ENCODE measurements at places on chromosomes 7 and 10.

DNA sequence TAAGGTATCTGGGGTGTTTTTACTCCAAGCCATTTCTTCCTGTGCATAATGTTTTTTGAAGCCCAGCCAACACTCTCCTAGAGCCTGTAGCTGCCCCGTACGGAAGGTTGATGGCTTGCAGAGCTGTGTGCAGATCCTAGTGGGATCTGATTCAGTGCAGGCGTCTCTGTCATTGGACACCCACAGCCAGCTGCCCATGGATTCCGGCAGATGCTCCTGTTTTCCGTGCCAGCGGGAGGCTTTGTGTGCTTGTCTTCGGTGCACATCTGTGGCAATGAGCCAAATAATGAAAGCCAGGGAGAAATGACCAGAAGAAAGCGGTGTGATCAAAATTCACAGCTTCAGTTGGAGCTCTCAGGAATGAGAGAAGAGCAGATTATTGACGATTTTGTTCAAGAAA, 426.4 kb downstream of the TYW1 start:
- DNase-seq, result no peak

DNA sequence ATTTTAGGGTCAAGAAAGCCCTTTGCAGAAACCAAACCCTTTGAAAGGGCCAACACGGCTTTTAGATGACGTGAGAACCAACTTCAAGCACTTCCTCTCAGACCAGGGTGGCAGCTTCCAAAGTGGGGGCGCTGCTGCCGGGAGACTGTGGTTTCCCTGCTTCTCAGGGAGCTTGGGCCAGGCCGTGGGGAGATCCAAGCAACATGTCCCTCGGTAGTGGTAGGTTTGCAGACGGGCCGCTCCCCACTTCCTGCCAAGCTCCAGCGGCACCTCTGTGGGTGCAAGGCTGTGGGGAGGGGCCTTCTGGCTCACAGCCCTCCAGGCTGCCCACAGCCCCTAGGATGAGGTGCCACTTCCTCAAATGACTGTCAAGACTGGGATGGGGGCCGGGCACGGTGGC, 132.4 kb downstream of the FAM53B start:
- no peak for DNase-seq

- no peak for DNase-seq
Measured at GRCh38 chr10:29613791-29614190, 21.0 kb downstream of the SVIL start.

DNA sequence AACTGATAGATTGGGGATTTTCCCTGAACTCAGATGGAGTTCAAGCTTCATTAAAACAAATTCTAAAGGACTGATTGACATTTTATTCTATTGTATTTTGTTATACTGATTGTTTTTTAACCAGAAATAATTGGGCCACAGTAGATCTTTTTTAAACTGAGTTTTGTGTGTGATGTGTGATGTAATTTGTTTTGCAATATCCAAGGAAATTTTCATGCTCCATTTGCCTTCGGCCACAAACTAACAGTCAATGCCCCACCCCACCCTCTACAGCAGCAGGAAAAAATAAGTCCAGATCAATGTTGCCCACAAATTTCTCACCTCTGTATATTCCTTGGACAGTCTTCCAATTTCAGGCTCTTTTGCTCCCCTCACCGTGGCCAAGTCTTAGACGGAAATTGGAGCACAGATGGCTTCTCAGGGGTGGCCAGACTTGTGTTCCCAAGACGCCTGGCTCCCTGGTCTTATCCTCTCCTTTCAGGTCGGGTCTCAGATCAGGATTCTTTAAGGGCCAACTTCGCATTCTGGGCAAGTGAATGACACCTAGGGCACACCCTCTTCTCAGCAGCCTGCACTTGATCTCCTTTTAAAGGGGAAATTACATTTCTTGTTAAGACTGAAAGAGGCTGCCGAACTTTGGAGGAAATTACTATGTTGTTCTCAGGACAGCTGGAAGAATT, at the start of gene SVOPL:
TSS of gene SVOPL (minus strand) at position 506 of the 680 bp plus-strand sequence. CDS start 22,317 bp downstream, outside the sequence.
- no peak for DNase-seq

DNA sequence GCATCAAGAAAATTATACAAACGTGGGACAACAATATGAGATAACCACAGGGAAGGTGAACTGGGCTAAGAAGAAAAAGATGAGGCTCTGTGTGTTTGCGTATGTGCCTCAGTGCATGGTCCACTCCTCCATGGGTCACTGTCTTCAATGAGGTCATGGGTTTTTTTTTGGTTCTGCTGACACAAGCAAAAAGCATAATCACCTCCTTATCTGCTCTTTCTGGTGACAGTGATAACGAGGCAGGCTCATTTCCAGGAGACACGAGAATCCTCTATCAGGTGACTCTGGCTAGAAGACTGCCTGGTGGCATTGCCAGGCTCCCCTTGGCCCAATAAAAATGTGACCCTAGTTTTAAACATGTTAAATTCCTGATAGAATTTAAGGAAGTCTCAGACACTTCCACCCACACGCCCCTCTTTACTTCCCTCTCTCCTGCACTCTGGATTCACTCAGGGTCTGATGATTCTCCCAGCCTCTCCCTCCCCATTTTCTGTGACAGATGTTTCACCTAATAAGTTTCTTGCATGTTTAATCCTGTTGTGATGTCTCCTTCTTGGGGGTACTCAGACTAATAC, 35.3 kb upstream of the CDCA7L start:
- no peak for DNase-seq

GRCh38 chr7:135714534-135715009, 13.4 kb downstream of the SLC13A4 start:
- no peak for DNase-seq

- DNase-seq, result no peak
Measured at GRCh38 chr10:90798482-90798881, 59.4 kb downstream of the HTR7 start.

GRCh38 chr10:97701438-97702069, 12.0 kb upstream of the MARVELD1 start:
- DNase-seq, result no peak

DNA sequence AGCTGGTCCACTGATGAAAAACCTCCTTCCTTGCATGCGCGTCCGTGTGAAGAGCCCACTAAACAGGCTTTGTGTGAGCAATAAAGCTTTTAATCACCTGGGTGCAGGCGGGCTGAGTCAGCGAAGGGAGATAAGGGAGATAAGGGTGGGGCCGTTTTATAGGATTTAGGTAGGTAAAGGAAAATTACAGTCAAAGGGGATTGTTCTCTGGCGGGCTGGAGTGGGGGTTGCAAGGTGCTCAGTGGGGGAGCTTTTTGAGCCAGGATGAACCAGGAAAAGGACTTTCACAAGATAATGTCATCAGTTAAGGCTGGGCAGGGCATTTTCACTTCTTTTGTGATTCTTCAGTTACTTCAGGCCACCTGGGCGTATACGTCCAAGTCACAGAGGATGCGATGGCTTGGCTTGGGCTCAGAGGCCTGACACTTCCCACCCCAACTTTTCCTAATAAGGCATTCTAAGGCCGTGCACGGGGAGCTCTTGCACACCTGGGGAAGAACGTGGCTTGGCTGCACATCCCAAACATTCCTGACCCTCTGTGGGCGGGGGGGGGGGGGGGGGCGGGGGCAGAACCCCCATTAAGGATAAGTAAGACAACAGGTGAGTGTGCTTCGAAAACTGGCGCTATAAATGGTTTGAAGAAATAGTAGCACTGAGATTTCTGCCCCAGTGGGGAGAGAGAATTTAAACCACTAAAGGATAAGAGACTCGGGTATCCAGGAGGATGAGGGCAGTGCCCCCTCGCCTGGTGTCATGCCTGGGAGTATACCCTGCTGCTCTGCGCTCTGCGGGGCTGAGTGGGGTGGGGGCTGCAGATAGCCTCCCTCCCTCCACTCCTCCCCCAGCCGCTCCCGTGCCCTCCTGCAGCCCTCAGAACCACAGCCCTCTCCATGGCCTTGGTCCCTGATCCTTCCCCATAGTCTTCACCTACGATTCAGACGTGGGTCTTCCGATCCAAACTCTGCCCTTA, 217.6 kb downstream of the MLLT10 start:
- DNase-seq, result no peak

GRCh38 chr7:1939434-1940401, 269.6 kb downstream of the ELFN1 start:
- DNase-seq, result no peak

DNA sequence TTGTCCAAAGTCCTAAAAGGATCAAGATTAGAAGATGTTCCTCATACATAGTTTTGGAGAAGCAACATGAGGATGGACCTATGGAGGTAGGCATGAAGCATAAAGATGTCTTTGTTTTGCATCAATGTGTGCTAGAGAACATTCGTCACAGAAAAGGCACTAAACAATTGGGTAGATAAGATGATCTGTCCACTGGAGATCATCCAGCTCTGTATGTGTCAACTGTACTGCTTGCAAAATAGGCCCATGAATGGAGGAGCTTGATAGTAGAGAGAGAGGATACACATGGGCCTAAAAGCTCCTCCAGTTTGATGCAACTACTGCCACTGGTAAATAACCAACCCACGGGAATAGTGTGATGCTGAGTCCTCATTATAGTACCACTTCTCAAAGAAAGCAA, 286.4 kb upstream of the HGF start:
- DNase-seq, result no peak

- no peak for DNase-seq
Measured at GRCh38 chr10:26219676-26220075, 3.1 kb downstream of the GAD2 start.

GRCh38 chr7:157827045-157827862, 490.4 kb downstream of the DNAJB6 start:
- no peak for DNase-seq

GRCh38 chr10:67259319-67259929, 333.6 kb downstream of the LRRTM3 start:
- DNase-seq, result no peak

Measured in AG04449 (cell line).